H9 (cell line): ENCODE measurements at places on chromosomes 4 and X. TPM values are rescaled to one million over a fixed set of nuclear protein-coding genes. Genes with fewer than 3 reads are reported as not detected.
A peak's percentile ranks its signal among the peaks of the same experiment; 100 is the strongest.

The SPARCL1 gene
- total RNA-seq: 0.17 and 0.68 TPM in 2 replicates

The GATA1 gene
- not detected in 2 replicates for total RNA-seq

DNA sequence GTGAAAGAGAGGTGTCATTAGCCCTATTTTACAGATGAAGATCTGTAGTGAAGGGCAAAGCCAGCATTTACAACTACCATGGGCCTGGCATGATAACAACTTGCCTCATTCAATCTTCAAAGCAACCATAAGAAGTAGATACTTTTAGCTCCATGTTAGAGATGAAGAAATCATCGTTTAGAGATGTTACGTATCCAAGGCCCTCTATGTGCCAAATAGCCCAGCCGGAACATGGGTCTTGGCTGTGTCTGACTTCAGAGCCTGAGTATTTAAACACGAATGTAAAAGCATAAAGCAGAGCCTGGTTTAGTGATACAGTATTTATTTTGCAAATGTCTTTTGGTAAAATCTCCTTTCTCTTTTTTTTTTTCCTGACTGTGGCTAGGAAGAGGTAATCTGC is 197.1 kb downstream of the RASL11B start:
- DNase-seq: no peak

GRCh38 chrX:117839544-117839943 is 277.1 kb downstream of the KLHL13 start:
- peak; percentile 20 for DNase-seq

DNA sequence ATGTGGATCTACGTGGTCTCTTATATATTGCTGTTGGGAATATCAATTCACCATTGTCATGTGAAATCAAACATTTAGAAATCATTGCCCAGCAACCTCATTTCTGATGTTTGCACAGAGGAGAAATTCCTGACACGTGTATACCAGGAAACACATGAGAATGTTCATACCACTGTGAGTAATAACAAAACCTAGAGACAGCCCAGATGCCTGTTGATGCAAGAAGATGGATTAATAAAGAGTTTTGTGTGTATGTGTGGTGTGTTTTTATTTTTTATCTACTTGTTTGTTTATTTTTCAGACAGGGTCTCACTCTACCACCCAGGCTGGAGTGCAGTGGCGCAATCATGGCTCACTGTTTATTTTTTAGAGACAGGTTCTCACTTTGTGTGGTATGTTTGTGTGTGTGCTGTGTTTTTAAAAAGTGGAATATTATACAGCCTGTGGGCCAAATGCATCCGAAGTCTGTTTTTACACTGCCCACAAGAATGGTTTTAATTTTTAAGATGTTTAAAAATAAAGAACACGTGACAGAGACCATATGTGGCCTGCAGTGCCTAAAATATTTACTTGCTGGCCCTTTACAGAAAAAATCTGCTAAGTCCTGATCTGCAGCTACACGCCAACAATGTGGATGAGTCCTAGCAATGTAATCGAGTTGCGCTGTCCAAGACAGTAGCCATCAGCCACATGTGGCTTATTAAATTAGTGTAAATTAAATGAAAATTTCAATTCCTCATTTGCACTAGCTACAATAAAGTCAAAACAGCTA is 39.2 kb downstream of the TXLNG start:
- no peak for DNase-seq

DNA sequence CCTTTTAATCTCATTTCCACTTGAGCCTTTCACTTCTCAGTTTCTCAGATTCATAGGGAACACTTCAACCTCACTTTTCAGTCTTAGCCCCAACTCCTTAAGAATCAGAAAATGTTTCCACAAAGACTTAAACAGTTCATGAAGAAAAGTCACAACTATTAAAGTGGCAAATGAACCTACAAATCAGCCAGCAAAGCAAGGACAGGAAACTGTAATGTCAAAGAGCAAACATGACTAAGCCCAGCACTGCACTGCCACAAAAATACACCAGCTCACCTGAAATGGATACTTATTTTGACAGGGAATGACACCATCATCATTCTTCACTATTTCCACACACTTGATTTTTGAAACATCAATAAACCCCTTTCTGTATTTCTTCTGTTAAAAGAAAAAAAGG is 41.8 kb upstream of the TXK start:
- DNase-seq: no peak

The CT45A8 gene
- not detected in 2 replicates for total RNA-seq

- DNase-seq: no peak
Observed at GRCh38 chr4:19739101-19739651, 512.5 kb upstream of the SLIT2 start.

GRCh38 chrX:120426599-120426998 is 42.5 kb downstream of the LAMP2 start:
- DNase-seq: no peak

DNA sequence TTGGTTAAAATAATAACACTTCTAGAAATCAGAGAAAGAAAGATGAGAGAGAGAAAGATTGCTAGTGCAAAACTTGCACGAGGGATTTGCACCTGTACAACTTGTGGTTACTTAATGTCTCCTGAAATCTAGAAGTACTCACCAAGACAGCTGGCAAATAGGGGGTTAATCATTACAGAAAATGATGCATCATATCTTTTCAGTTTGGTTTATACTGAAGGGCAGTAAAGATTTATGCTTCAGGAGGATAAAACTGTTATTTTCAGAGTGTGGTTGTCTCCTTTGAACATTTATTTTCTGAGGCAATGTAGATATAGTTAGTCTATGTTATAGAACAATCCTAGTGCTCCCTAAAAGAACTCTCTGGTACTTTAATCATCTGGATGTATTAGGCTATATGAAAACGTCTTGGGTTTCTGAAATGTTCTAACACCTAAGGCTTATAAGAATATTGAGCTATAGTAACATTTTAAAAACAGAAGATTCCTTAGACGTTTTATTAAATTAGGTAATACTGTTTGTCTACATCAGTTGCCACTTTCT is 13.3 kb downstream of the ATOH1 start:
- DNase-seq: no peak

DNA sequence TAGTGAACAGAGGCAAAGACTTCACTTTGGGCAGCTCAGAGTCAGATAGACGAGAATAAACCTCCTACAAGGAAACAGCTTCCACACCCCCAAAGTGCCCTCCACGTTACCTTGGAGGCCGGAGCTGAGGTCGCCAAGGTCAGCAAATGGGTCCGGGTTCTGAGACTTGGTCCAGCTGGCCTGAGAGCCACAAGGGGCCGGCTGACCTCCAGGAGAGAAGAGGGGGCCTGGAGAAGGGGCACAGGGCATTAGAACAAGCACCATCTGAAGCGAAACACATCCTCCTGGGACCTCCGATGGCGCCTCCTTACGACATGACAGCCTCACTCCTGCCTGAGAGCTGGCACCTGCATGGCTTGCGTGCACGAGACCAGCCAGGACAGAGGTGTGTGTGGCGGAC is 33.6 kb upstream of the CPLX1 start:
- no peak for DNase-seq

The NEIL3 gene
- total RNA-seq: 6.3 and 8.3 TPM in 2 replicates

DNA sequence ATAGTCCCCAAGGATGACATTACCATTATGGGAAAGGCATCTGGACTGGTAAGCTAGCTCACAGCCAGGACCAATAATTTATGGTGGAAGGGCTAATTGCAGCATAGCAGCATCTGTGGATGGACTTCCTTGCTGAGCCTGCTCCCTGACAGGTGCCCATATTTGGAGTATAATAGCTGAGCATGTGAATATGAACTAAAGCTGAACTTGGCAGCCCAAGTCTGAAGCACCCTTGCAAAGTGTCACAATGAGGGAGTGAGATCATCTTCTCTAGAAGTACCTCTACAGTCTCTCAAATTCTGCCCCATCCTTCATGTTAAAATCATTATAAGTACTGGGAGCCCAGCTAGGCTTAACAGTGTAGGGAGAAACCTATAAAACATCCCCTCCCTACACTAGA is 128.2 kb upstream of the INPP4B start:
- no peak for DNase-seq

The BMPR1B gene
- 0.35 and 0.72 TPM in 2 replicates for total RNA-seq

GRCh38 chr4:14856934-14857235 is 145.4 kb upstream of the CPEB2 start:
- DNase-seq: no peak

The ZCCHC18 gene
- 1.5 and 1.8 TPM in 2 replicates for total RNA-seq

- DNase-seq: no peak
Observed at GRCh38 chr4:150037251-150037856, 40.9 kb upstream of the DCLK2 start.

The CYTL1 gene
- 1.4 and 1.7 TPM in 2 replicates for total RNA-seq

The SLITRK4 gene
- total RNA-seq: 1.5 and 2.1 TPM in 2 replicates

DNA sequence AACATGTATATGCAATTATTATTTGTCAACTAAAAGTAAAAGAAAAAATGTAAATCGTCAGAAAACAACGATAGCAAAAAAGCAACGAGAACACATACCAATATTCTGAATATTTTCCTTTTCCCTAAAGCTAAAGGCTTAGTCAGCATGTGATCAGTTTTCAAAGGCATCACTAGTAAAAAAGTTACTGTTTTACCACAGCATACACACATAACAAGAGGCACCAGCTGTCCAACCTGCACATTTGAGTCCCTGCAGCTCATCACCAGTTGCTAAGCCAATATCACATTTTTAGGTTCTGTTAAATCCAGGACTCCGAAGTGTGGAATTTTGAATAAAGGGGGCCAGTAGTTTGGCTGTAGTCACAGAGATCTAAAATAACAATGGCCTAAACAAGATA is 203.8 kb downstream of the ADGRA3 start:
- DNase-seq: no peak

DNA sequence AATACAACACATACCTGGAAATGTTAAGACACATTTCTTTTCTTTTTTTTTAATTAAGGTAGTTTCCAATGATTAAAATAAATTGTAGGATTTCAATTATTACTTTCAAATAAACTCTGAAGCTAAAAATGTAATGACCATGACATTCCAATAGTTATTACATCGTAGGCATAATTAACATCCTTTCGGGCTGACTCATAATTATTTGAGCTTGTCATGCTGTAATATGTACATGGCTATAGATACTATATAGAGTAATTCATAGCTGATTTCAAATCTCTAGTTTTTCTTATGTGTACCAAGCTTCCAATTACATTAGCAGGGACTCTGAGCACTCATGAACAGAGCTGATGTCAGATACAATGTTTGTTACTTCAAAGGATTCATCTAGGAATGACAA is 125.7 kb upstream of the GABRG1 start:
- DNase-seq: no peak

The PSAPL1 gene
- total RNA-seq: 0.04 TPM in 1 of 2 replicates, not detected in the other

The CCSER1 gene
- 0.37 and 0.57 TPM in 2 replicates for total RNA-seq

The ADH5 gene
- 284 and 285 TPM in 2 replicates for total RNA-seq
